ENCODE measurements at places on chromosomes 6 and 20.

DNA sequence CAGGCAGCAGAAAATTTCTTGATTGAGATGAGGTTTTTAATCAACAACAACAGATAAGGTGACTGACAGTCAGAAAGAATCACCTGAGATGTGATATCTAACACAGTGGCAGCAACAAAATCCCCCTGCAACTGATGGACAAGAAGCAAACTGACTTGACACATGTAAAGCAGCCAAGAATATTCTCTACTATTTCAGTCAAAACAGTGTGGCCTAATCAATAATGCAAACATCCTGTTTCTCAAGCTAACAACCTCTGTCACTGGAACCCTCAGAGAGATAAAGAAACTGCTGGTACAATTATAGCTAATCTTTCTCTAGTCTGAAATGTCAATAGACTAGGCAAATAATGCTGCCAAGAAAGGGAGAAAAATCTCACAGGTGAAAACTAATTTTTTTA lies 4.6 kb upstream of the CGA start:
- DNase-seq, result no peak

GRCh38 chr6:138278326-138278725 lies 60.0 kb upstream of the PBOV1 start:
- DNase-seq, result no peak

- no peak for DNase-seq
Observed at GRCh38 chr6:103036846-103037245, 1643.3 kb downstream of the GRIK2 start.

GRCh38 chr6:147508866-147509608 lies 547 bp downstream of the SAMD5 start:
- no peak for DNase-seq

GRCh38 chr6:10779076-10779475 lies 31.5 kb downstream of the TMEM14B start:
- no peak for DNase-seq

- no peak for DNase-seq
Observed at GRCh38 chr20:48781634-48782033, 46.2 kb downstream of the PREX1 start.

DNA sequence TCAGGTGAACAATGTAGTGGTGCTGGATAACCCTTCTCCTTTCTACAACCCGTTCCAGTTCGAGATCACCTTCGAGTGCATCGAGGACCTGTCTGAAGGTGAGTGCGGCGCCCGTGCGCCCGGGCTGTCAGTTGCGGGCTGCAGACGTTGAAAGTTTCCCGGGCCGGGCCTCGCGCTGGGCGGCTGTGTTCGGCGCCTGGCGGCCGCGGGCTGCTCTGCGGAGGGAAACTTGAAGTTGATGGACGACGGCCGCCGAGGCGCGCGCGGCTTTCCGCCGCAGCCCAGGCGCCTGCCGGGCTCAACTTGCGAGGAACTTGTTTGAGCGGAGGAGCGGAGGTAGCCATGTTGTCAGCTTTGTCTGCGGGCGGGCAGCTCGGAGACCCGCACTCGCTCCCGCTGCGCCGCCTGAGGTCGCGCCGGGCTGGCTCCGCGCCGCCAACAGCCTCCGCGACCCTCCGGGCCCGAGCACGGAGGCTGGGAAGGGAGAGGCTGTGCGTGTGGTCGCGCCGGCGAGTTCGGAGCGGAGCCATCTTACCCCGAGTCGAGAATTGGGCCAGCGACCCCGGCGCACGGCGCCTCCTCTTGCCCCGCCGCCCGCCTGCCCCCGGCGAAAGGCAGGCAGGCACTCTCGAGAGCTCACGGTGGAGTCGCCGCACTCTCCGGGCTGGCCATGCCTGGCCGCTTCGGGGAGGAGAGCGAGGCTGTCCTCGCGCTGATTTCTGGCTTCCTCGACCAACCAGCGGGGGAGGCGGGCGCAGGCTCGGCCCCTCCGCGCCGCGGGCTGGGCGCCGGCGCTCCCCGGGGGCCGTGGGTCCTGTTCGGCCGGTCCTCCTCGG lies 691 bp downstream of the ASF1A start:
- peak; percentile 6 for DNase-seq

DNA sequence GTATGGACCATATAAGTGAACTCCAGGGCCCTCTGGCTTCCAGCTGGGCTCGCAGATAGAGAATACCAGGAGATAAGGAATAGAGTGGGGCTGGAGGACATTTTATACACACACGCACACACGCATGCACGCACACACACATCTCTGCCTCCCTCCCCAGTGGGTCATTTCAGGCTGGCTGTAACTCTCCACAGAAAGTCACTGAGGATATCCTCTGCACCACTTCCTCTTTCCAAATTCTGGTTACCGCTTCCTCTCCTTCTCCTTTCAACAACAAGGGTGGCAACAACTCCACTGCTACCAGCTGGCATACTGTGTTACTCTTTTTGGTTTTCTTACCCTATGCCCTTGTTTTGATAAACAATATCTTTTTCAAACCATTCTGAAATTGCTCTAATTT lies 280.2 kb downstream of the COL12A1 start:
- no peak for DNase-seq

- peak; percentile 18 for DNase-seq
Observed at GRCh38 chr6:84033523-84034451, at the start of gene MRAP2. Gene MRAP2, plus strand, starts transcription at chr6:84033772. Its CDS starts 21,547 bp downstream, at chr6:84055319.

DNA sequence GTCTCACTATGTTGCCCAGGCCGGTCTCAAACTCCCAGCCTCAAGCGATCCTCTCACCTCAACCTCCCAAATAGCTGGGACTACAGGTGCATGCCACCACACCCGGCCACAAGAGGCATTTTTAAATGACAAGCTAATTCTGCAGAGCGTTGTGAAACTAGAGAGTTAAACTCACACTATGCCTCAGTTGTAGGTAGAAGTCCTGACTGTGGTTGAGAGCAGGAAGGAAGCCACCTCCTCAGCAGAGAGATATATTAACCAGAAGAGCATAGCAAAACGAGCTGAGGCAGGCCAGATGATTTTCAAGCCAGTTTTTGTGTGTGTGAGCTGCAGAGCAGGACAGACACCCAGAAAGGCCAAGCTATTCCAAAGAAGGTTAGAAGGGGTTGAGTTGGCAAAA lies 150.3 kb downstream of the MBOAT1 start:
- DNase-seq, result no peak

- no peak for DNase-seq
Observed at GRCh38 chr20:19539191-19539590, 218.9 kb upstream of the RIN2 start.

GRCh38 chr6:7846966-7847818 lies 63.4 kb downstream of the TXNDC5 start:
- no peak for DNase-seq

GRCh38 chr6:155895641-155896040 lies 440.0 kb upstream of the NOX3 start:
- no peak for DNase-seq

DNA sequence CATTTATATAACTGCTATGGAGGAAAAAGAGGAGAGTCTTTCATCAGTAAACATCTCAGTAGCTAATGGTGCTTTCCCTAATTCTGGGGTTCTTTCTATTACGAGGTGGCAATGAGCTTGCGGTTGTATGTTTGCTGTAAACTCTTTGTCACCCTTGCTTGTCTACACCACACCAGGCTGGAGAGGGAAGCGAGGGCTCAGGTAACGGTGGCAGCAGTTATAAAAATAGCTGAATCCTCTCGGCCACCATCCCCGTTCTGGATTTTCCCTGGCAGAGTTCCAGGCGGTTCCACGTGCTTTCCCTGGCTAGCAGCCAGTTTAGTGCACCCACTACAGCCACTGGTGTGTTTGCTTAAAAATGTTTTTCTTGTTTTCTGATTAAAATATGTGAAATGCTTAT lies 39.0 kb downstream of the MAS1 start:
- no peak for DNase-seq

DNA sequence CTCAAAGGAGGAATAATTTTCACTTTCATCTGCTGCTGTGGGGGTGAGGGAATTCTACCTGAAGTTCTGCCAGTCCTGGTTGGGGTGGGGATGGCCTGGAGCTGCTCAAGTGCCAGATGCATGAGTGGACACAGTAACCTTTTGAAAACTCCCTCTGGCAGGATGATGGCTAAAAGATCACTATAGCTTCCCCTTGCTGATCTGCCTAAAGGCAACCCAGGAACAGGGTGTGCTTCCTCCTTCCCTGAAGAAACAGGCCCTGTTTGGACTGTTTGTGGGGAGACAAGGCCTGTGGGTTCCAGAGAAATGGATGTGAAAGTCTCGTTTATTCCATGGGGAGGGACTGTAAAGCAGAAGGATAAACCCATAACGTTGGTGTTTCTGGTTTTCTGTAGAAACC lies 176.9 kb downstream of the DTNBP1 start:
- no peak for DNase-seq

GRCh38 chr6:48200869-48201390 lies 89.9 kb upstream of the PTCHD4 start:
- no peak for DNase-seq

DNA sequence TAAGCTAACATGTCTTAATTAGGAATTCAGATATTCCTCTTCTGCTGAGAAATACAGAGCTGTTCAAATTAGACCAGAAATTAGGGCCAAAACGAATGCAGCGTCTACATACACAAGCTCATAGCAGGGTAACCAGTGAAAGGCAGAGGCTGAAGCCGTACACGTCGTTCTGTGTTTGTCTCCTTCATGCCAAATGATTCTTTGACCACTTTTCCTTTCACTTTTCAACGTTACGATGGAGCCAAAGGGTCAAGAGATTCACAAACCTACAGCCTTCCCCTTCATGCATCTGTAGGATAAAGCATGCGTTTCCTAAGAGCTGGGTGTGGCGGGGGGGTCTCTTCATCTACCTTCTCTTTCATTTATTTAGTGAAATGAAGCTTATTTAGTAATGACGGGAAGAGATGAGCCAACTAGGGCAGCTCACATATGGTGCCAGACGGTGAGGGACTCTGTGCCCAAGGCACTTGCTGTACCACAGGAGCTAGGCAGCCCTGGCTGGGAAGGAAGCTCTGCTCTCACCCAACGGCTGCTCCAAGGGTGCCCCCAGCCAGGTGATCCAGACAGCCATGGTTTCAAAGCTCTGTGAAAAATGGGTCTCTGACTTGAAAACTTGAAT lies 178.0 kb downstream of the ATXN1 start:
- no peak for DNase-seq

DNA sequence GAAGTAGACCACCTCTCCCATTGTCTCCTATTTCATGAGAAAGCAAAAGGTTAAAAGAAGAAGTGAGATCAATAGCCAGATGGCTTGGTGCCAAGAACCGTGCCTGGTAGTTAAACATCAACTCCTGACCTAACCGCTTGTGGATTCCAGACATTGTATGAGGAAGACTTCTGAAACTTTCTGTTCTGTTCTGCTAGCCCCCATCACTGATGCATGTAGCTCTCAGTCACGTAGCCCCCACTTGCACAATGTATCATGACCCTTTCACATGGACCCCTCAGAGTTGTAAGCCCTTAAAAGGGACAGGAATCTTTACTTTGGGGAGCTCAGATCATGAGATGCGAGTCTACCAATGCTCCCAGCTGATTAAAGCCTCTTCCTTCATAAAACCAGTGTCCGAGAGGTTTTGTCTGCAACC lies 301.2 kb downstream of the RNGTT start:
- DNase-seq, result no peak

DNA sequence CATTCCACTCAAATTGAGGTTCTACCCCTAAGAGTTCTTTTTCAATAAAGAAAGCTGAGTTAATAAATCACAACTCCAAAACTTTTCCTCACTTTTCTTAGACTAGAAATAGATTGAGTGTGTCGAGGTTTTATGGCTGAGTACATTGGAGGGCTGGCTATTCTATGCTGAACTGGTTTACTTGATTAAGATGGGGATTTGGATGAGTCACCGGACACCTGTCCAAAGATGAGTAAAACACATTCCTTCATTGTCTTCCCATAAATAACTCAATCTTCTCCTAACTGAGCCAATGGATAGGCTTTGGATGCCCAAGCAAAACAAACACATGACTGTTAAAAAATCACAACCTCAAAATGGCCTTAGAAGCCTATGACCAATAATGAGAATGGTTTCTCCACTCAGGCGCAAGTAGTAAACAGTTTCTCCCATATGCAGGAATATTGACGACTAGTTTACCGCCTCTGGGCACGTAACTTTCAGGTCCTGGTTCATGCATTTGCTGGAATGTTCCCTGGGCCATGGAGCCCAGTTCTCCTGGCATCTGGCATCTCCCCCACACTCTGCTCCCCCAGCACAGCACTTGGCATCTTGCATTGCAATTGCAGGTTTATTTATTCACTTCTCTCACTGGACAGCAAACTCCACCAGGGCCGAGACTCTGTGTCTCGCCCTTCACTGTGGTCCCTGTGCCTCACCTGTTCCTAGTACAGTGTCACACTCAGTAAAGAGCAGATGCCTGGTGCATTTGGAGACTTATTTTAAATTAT lies 43.9 kb downstream of the BCAS1 start:
- DNase-seq, result no peak

DNA sequence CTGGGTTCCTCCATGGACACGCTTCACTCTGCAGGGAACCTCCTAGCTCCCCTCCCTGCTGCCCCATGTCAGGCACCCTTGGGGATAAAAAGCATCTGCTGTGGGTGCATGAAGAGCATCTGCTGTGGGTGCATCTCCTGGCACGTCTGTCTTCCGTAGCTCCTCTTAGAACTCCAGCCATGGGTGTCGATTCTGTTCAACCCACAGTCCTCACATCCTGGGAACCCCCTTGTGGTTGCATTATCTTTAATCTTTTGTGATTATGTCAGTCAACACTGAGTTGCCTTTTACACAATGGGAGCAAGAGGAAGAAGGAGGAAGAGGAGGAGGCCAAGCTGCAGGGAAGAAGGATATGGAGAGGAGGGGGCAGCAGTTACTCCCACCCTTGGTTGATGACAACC lies 24.1 kb upstream of the CCR6 start:
- no peak for DNase-seq

GRCh38 chr20:6691516-6691915 lies 76.0 kb upstream of the BMP2 start:
- DNase-seq, result no peak

GRCh38 chr6:44401138-44401537 lies 13.6 kb downstream of the CDC5L start:
- no peak for DNase-seq

DNA sequence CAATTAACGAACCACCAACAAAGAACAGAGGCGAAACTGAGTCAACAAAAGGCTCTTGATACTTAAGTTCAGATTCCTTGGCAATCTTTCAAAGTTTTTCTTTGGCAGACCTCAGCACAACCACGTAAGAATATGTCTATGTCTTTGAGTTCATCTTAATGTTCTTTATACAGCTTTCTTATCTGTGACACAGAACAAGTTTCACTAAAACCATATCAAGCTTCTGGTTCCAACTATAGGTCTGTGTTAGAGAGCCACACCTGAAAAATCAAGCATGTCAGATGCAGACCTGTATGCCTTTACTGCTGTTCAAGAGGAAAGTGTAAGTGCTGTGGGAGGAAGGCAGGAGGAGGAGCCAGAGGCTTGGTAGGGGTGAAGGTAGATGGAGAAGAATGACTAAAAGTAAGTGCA lies 271.3 kb downstream of the KHDC1L start:
- no peak for DNase-seq

Measured in H54 (cell line).